ENCODE measurements at places on chromosomes 2 and 18.

- no peak for DNase-seq
Observed at GRCh38 chr2:28327581-28327955, 65.1 kb upstream of the FOSL2 start.

DNA sequence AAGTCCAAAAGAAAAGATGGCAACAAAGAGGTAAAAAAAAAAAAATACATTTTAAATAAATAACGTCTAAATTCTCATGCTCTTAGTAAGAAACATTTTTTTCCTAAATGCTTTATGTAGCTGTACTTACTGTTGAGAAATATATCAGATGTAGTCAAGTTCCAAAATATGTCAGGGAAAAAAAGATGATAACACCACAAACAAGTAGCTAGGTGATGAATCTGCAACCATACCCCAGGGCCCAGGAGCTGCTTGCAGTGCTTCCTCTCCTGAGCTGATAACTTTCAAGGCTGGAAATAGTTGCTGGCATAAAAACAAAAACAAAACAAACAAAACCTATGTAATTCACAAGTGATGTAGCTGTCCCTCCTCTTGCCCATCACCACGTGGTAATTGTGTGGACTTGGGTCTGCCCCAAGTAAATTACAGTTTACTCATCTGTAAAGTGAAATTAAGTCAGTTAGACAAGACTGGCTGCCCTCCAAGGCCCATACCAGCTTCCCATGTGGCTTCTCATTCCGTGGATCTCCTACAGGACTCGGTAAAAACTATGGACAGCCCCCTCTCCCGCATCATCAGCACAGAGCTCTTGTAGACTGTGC lies 82.6 kb downstream of the SP100 start:
- no peak for DNase-seq

DNA sequence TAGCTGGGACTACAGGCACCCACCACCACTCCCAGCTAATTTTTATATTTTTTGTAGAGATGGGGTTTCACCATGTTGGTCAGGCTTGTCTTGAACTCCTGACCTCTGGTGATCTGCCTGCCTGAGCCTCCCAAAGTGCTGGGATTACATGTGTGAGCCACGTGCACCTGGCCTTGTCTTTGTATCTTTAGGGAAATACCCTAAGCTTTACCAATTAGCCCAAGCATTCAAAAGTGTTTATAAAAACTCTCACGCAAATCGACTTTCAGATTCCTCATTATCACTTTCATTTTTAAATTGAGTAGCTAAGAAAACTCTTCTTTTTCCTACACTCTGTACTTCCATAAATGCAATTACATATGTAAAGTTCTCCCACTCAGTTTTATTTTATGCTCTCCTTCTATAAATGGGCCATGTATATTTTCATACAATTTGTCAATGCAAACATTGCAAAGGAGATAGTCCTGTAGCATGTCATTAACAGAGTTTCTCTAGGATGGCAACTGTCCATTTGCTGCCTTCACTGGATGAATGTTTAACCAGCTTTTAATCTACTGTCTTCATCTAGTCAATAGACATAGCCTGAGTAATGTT lies 326.2 kb upstream of the LRATD1 start:
- no peak for DNase-seq

GRCh38 chr18:31740180-31740579 lies 20.5 kb downstream of the SLC25A52 start:
- no peak for DNase-seq

DNA sequence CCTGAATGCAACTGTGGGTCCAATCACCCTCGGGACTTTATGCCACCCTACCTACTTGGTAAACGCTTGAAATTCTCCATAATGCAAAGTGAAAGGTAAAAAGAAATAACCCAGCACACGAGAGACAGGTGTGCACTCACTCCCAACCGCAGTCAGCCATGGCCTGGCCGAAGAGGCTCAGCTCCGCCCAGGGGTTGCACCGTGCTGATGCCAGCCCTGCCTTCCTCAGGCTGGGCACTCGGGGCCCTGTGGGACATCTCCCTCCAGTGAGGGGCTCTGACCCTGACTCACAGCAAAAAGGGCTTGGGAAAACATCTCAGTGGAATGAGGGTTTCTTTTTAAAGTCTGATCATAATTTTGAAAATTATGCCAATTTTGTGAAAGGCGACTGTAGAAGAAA lies 13.3 kb downstream of the SLC66A2 start:
- no peak for DNase-seq

GRCh38 chr2:62589691-62590356 lies 83.8 kb upstream of the TMEM17 start:
- DNase-seq: no peak

DNA sequence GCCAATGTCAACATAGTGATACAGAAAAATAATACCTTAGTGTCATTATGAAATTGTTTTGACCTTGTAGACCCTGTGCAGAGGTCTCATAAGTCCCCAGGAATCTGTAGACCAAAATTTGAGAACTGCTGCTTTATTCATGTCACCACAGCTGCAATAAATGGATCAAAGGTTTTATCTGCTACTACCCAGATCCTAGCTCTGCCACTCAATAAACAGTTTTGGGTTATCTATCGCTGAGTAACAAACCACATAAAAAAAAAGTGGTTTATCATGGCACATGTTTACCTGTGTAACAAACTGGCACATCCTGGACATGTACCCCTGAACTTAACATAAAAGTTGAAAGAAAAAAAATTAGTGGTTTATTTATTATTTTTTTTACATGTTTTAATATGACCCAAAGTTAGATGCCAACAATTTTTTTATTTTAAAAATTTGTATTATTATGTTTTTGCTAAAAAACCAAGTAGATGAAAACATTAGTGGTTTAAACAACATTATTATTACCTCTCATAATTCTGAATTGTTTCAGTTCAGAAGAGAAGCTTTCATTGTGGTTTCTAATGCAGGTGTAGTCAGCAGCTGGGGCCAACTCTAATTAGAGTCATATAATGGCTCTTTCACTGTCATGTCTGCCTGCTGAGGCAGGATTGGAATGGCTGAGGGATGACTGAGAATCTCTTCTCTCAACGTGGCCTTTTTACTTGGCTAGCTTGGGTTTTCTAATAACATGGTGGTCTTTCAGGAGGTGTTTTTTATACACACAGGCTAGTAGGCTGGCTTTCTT lies 103.3 kb upstream of the SLC38A11 start:
- no peak for DNase-seq

- no peak for DNase-seq
Observed at GRCh38 chr2:165634855-165635254, 159.2 kb downstream of the GALNT3 start.

DNA sequence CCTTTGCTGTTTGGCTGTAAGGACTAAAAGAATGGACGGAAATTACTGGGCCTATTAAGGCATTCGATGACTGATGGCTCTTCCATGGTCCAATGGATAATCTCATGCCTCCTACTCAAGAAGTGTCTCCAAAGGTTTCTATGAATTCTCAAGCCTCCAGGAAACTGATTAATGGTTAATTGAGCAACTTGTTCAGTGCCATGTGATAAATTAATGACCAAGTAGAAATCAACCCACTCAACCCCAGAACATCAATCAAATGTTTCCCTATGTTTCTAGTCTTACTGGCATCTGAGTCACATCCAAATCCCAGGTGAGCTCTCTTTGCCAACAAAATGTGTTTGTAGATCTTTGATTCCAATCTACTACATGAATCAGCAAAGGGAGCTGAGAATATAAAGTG lies 103.6 kb downstream of the NXPH2 start:
- DNase-seq: no peak

- DNase-seq: no peak
Observed at GRCh38 chr2:30871980-30872789, 64.9 kb upstream of the CAPN13 start.

DNA sequence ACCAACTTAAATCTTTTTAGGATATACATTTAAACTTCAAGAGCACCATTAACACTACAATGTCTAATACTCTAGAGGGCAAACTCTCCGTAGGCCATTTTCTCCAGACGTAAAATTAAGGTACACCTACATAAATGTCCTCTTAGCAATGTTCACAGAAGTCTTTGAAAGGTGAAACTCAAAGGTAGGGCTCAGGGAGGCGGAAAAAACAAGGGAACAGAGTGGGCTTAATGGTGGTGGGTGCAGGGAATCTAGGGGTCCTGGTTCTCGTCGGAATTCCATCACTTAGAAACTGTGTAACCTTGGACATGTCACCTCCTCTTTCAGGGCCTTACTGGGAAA lies 668 bp downstream of the NFU1 start:
- DNase-seq: no peak

Data from effector CD4-positive, alpha-beta T cell (primary cell).